Adrenal gland (tissue), 19 donors: ENCODE measurements at places on chromosomes 11 and 22.

- H3K4me1 ChIP-seq, result no peaks in the 10 kb centered on the region
- H3K27me3 ChIP-seq, result no peaks in the 10 kb centered on the region
- H3K4me3 ChIP-seq, result no peak overlapping the region
- H3K27ac ChIP-seq, result no peak overlapping the region
These were observed 82.8 kb downstream of the FBXO7 start for GRCh38 chr22:32557444-32557843.

- no peak for DNase-seq
- H3K4me1 ChIP-seq, result no peaks in the 10 kb centered on the region
- H3K27me3 ChIP-seq, result no peaks in the 10 kb centered on the region
- no peak overlapping the region for H3K27ac ChIP-seq
These were observed 82.9 kb upstream of the SEZ6L start for GRCh38 chr22:26086359-26086758.

DNA sequence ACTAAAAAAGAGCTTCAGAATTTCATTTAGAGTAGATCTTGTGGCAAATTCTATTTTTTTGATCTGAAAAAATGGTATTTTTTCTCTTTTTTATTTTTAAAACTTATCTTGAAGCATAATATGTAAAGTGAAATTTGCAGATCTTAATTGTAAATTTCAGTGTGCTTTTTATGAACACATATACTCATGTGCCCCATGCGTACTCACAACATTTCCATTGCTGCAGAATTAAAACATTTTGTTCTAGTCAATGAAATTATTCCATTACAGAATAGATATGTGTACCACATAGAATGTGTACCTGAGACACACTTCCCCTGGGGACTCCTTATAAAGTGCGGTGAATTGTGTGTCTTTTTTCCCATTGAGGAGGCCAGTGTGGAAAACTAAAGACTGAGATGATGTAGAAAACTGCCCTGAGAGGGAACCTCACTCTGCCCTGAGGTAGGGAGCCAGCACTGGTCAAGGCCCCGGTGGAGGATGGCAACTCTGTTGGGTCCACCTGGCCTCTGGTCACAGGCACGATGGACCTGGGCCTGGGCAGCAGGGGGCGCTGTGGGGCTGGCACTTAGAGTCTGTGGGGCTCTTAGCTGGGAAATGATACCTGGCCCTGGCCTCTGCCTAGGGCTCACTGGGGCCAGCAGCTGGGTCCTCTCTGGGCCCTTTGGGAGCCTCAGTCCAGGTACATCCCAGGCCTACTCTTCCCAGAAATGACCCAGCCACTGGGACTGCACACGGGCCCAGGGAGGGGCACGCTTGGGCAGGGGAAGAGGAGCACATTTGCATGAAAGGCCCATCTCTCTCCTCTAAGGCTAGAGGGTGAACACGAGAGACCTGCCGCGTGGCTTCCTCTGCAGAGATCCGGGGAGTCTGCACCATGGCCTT, 77.9 kb upstream of the TOP3B start:
- peak; percentile 38 for DNase-seq
- no peaks in the 10 kb centered on the region for H3K4me1 ChIP-seq
- H3K27me3 ChIP-seq, result no peaks in the 10 kb centered on the region
- H3K27ac ChIP-seq, result no peak overlapping the region
- H3K36me3 ChIP-seq, result no peaks in the 10 kb centered on the region
- no peak overlapping the region for H3K4me3 ChIP-seq

GRCh38 chr11:112852143-112852866, 108.9 kb upstream of the NCAM1 start:
- no peaks in the 10 kb centered on the region for H3K27me3 ChIP-seq
- no peaks in the 10 kb centered on the region for H3K36me3 ChIP-seq
- no peak overlapping the region for H3K27ac ChIP-seq
- H3K4me1 ChIP-seq, result peaks cover 8% of the 10 kb centered on the region
- no peak overlapping the region for H3K4me3 ChIP-seq
- DNase-seq, result peak; percentile 55

DNA sequence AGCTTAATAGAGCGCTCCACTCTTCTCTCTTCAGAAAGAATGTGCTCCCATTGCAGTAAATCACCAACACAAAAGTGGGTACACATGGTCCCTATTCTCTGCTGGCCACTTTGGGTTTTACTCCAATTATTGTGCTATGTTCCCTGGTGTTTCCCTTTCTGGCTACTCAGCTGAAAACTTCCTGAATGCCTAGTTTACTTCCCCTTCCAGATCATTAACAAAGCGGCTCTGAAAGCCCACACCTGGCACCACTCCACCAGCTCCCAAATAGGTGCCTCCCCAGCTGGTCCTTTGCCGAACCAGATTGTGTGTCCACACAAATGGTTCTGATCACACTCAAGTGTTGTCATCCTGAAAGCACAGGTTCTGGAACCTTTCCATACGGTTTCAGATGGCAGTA, 443.7 kb downstream of the NTM start:
- H3K36me3 ChIP-seq, result no peaks in the 10 kb centered on the region
- no peaks in the 10 kb centered on the region for H3K27me3 ChIP-seq
- DNase-seq, result no peak
- no peak overlapping the region for H3K27ac ChIP-seq
- no peaks in the 10 kb centered on the region for H3K4me1 ChIP-seq

GRCh38 chr22:19814428-19814827, 40.2 kb downstream of the GNB1L start:
- no peaks in the 10 kb centered on the region for H3K36me3 ChIP-seq
- no peak overlapping the region for H3K4me3 ChIP-seq
- no peak overlapping the region for H3K27ac ChIP-seq
- no peak for DNase-seq
- no peaks in the 10 kb centered on the region for H3K4me1 ChIP-seq
- no peaks in the 10 kb centered on the region for H3K27me3 ChIP-seq

DNA sequence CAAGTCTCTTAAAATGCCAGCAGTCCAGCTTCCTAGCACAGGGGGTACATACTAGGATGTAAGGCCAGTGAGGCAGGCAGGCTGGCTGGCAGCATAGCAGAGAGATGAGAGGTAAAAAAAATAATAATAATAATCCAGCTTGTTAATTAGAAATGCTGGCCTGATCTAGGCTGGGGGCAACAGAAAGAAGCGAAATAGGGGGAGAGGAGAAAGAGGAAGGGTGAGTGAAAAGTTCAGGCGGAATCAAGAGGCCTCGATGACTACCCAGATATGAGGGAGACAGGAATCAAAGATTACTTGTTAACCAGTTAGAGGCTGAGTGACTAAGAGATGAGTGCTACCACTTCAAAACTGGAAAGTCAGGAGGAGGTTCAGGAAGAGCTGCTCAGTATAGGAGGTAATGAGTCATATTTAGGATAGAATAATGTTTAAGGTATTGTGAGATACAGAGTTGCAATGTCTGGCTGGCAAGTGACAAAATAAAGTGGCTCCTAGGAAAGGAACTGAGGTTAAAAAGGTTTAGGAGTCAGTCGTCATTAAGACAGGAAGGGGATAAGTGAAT, 2.8 kb downstream of the ALKBH8 start:
- no peak overlapping the region for H3K27ac ChIP-seq
- peaks cover 23% of the 10 kb centered on the region for H3K4me1 ChIP-seq
- H3K36me3 ChIP-seq, result no peaks in the 10 kb centered on the region
- no peak overlapping the region for H3K4me3 ChIP-seq
- H3K27me3 ChIP-seq, result no peaks in the 10 kb centered on the region

DNA sequence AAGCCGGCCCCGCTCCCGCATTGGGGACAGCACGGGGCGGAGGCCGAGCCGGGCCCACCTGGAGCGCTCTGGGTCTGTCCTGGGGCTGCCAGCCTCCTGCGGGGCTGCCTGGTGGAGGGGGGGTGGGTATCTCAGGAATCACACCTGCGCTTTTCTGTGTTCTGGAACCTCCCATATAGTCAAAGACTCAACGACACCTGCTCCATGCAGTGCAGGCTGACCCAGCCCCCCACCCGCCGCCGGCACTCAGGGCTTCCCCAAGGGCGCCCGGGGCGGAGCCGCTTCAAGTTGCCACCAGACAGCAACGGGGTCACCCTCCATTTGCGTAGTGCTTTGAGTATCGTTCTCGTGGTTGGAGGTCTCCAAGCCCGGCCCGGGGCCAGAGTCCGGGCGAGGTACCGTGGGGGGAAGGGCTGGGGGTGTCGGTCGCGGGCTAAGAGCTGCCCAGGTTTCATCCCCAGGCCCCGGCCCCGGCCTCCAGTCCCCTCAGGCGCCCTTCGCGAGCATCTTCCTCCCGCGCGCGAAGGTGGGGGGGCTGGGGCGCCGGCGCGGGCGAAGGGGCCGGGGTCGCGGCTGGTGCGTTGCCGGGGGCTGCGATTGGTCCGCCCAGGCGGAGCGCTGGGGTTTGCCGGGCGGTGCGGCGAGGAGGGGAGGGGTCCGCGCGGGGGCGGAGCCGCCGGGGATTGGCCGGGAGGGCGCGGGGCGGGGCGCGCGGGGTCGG, 6.6 kb downstream of the TSPAN4 start:
- peaks cover 24% of the 10 kb centered on the region for H3K4me1 ChIP-seq
- no peaks in the 10 kb centered on the region for H3K27me3 ChIP-seq
- H3K36me3 ChIP-seq, result no peaks in the 10 kb centered on the region
- no peak overlapping the region for H3K27ac ChIP-seq
- DNase-seq, result no peak

DNA sequence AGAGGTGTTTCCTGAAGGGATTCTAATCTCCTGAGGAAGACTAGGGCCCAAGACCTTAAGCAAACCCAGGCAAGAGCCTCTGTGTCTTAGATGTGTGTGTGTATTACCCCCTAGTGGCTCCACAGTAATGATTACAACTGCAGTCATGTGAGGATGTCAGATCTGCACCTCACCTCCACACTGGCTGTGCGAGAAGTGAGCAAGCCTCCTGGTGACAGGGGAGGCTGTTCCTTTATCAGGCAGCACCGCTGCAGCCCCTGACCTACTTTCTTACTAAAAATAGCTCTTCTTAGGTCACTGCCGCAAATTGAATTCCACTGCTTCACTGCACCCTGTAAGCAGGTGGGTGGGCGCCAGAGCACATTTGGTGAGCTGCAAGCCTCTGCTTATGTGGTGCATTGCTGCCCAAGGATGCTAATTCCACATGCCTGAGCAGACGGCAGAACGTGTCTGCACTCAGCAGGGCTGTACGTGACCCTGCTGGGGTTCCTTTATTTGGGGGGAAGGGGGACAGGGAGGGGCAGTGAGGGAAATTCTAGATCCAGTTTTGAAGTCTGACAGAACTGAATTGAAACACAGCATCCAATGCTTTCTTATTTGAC, 112.4 kb downstream of the KCNC1 start:
- no peaks in the 10 kb centered on the region for H3K4me1 ChIP-seq
- H3K27me3 ChIP-seq, result no peaks in the 10 kb centered on the region
- peak; percentile 31 for DNase-seq

DNA sequence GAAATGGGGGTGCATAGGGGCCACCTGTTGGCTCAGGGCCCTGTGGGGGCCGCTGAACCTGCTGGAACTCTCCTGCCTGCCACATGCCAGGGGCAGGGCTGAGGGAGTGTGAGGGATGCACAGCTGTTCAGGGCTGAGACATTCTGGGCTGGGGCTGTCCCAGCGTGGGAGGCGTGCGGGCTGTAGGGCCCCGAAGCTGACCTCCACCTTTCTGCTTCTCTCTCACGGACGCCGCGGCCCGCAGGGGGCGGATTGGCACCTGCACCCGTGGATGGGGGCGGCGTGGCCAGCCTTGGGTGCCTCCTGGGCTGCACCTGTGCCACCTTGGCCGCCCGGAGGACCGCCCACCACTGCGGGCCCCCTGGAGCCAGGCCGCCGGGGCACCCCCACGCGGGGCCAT, 4.1 kb downstream of the CCDC188 start:
- no peaks in the 10 kb centered on the region for H3K36me3 ChIP-seq
- H3K4me3 ChIP-seq, result no peak overlapping the region
- no peaks in the 10 kb centered on the region for H3K27me3 ChIP-seq

GRCh38 chr22:38270091-38270992, 2.5 kb downstream of the TMEM184B start:
- DNase-seq, result no peak
- H3K27ac ChIP-seq, result peak overlapping the region; percentile 91
- H3K4me1 ChIP-seq, result peaks cover 61% of the 10 kb centered on the region
- no peaks in the 10 kb centered on the region for H3K27me3 ChIP-seq
- no peak overlapping the region for H3K4me3 ChIP-seq

GRCh38 chr22:39216143-39216490, 28.7 kb downstream of the PDGFB start:
- H3K36me3 ChIP-seq, result no peaks in the 10 kb centered on the region
- no peak for DNase-seq
